ENCODE measurements at places on chromosomes 1 and 21. TPM values are rescaled to one million over a fixed set of nuclear protein-coding genes. Genes with fewer than 3 reads are reported as not detected.

DNA sequence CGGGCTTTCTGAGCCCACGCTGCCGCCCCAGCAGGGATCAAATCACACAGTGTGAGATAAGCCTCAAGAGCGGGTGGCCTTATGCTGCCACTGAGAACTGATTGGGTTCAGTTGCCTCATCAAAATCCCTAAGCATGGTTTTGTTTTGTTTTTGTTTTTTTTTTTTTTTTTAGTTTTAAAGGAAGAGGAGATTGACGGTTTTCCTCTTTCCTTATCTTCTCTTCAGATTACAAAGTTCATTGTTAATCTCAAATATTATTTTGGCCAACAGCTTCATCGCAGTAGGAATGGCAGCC, 651 bp downstream of the COA6 start:
- no peak for DNase-seq

DNA sequence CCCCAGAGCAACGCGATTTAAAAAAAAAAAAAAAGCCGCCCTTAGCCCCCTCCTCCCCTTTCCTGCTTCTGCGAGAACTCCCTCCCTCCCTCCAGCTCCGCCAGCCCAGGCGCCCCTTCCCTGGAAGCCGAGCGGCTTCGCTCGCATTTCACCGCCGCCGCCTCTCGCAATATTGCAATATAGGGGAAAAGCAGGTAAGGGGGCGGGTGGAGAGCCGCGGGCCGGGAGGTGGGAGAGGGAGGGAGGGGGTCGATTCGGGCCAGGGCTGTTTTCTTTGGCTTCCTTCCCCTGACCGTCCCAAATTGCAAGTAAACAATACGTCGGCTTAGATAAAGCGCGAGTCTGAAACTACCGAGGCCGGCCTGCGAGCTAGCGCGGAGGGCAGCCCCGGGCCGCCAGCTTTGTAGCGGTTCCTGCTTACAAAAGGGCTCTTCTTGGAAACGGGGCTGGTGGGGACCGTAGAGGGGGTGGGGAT, 408 bp downstream of the LMO4 start:
- peak; percentile 51 for DNase-seq

DNA sequence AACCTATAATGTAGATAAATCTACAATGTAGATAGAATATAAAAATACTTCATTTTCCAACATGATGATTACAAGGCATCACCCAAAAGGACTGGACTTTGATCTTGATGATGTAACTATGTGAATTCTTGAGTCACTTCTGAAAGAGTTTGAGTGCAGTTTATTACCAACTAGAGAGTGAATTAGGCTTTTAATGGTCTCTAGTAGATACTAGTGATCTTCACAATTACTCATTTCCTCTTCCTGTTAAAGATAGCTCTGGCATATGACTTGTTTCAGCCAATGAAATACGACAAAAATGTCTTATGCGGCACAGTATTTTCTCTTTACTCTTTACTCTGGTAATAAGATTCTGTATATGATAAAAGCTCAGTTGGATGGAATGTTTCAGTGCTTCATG, 1588.1 kb upstream of the B3GALT2 start:
- DNase-seq, result no peak

GRCh38 chr1:6391951-6392808, 1.4 kb downstream of the ACOT7 start:
- DNase-seq, result no peak

DNA sequence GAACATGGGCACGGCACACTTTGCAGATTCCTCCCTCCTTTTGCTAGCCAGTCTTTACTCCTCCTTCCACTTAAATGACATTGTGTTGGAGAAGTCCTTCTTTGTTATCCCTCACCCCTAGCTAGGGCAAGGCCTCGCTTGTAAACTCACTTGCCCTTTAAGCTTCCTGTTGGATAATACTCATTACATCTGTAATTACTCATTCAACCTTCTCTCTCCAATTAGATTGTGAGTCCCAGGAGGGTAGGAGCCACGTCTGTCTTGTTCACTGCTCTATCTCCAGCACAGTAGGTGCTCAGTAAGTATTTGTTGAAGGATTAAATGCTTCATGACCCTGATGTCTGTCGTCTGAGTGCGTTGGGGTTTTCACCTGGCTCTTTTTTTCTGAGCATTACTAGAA, 98.7 kb upstream of the USP24 start:
- no peak for DNase-seq

SAMD11 gene
- polyA plus RNA-seq, result 32.9 TPM

XCL1 gene
- polyA plus RNA-seq, result 0.19 TPM
